CD4-positive, alpha-beta T cell treated with Interleukin-12 subunit alpha and Interleukin-12 subunit beta, for 1 hour (primary cell): ENCODE measurements at places on chromosomes 3 and 15.

DNA sequence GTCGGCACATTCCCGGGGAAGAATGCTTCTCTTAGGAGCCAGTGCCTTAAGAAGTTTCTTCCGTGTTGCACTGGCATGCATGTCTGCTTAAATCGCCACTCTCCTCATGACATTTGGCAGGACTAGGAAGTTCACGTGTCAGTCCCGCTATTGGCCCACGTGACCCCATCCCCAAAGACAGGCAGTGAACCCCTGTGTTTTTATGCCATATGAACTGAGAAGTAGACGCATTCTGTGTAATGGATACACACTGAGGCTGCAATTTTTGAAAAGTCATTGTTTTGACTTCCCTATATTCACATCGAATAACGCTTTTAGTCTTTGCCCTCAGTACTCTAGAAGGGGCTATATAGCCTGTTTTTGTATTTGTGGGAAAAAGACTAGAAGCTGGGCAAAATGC, 125.6 kb upstream of the TBL1XR1 start:
- no peak for DNase-seq

DNA sequence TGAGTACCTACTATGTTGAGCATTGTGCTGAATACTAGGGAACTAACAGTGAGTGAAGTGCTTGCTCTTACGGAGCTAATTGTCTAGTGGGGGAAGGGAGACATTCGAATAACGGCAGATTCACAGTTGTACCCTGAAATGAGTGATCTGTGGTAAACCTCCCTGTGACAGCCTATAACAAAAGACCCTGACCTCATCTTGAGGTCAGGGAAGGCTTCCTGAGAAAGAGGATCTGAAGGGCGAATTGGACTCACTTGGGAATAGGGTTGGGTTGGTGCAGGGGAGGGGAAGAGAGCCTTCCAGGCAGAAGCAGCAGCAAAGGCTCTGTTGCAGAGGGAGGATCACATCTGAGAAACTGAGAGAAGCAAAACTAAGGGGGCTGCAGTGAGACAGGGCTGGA, 13.2 kb downstream of the HPS3 start:
- DNase-seq: no peak

- DNase-seq: no peak
Observed at GRCh38 chr3:105401691-105402149, 35.0 kb downstream of the ALCAM start.

- no peak for DNase-seq
Observed at GRCh38 chr3:52038227-52038626, 18.1 kb downstream of the DUSP7 start.

GRCh38 chr3:52704611-52705437, 767 bp downstream of the GLT8D1 start:
- DNase-seq: no peak

DNA sequence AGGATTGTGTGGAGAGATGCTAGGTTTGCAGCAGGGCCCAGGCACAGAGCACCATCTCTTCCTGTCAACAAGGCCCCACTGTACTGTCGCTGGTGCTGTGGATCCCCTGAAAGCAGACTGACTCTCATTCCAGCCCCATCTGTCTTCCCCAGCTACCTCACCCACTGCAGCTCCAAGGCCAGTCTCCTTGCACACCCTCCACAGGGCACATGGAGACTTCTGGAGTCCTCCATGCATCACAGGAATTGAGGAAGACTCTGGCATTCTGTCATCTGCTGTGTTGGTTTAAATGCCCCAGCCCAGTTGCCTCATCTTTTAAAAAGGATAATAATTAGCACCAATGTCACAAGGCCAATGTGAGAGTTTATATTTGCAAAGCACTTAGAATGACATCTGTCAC, 301.2 kb downstream of the RPLP1 start:
- DNase-seq: no peak

- no peak for DNase-seq
Observed at GRCh38 chr3:16332904-16333426, 68.0 kb downstream of the OXNAD1 start.

GRCh38 chr3:195699860-195700259, 20.9 kb upstream of the MUC20 start:
- no peak for DNase-seq

DNA sequence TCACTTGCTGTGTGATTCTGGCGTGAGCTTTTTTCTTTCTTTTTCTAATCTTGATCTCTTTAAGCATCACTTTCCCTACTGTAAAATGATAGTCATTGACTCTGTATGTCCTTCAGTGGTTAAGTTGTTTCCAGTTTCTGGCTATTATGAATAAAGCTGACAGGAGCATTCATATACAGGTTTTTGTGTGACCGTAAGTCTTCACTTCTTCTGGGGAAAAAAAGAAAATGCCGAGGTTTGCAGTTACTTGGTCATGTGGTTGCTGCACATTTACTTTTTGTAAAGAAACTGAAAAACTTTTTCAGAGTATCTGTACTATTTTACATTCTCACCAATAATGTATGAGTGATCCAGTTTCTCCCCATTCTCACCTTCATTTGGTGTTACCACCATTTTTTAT, 247.4 kb upstream of the RBMS3 start:
- DNase-seq: no peak

DNA sequence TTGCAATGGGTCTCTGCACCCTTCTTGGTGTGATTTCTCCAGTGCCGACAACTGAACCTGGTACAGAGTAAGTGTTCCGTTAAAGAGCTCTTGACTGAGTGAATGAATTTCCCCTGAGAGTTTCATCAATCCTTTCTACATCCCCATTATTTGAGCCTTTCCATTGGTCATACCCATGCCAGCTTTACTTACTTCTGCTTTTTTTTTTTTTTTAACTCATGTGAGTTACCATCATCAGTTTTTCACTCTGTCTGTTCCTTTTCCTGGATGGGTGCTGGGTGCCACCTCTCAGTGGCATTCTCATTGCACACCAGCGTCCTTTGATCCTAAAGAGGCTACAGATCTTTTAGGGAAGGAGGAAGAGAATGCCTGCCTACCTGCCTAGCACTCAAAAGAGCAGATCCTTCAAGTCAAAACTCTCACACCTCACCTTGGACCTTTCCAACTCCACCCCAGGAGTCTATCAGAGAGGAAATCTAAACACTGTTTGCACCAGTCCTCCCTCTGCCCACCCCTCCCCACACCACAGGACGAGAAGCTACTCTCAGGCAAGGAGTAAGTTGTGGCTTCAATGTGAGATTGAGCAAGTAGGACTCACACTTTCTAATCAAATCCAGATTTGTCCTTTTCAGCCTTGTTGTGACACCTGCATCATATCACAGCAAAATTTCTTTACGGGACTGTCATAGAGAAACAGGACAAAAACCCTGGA, 13.1 kb upstream of the USP3 start:
- DNase-seq: no peak

- no peak for DNase-seq
Observed at GRCh38 chr3:27723001-27723445, 900 bp upstream of the EOMES start.

GRCh38 chr3:48157202-48157840, 30.9 kb downstream of the CDC25A start:
- DNase-seq: no peak

- DNase-seq: peak; percentile 23
Observed at GRCh38 chr3:188916934-188917401, 254.8 kb upstream of the TPRG1 start.

DNA sequence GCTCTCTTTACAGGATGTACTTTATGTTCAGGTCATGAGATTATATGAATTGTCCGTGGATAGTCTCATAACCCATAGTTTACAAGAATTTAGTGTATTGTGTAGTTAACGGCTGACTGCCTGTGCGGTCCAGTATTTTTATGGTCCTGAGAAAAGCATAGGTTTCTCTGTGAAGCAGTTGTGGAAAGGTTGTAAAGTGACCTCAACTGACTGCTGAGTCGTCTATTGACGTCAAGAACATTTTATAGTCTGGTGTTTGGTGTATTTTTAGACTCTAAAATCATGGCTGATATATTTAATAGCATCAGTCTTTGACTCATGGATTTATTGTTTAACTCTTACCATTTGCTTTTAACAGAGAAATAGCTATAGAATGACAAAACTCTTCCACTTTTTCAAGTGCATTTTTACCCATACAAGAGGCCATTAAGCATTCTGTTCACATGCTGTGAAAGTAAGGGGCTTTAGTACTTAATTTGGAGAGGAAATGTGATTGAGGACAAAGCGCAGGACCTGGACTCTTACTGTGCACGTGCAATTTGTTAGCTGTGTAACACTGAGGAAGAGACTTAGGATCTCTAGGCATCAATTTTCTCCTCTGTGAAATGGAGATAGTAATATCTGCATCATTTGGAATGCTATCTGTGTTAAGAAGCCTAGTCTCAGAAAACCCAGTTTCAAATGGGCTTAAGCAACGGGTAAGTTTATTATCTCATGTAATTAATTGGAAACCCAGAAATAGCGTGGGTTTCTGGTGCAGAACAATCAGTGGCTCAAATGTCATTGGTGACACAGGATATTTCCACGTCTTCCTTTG, 240.8 kb downstream of the NFKBIZ start:
- DNase-seq: no peak

DNA sequence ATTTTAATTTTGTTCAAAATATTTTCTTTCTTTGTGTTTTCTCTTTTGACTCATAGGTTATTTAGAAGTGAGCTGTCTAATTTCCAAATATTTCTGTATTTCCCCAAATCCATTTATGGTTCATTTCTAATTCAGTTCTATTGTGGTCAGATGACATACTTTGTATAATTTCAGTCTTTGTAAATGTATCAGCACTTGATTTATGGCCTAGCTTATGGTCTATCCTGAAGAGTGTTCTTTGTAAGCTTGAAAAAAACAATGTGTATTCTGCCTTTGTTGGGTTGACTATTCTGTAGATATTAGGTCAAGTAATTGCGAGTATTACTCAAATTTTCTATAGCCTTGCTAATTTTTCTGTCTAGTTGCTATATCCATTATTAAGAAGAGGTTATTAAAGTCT, 311.2 kb downstream of the OCA2 start:
- DNase-seq: no peak

GRCh38 chr15:26260517-26261133, 397.5 kb upstream of the ATP10A start:
- no peak for DNase-seq

DNA sequence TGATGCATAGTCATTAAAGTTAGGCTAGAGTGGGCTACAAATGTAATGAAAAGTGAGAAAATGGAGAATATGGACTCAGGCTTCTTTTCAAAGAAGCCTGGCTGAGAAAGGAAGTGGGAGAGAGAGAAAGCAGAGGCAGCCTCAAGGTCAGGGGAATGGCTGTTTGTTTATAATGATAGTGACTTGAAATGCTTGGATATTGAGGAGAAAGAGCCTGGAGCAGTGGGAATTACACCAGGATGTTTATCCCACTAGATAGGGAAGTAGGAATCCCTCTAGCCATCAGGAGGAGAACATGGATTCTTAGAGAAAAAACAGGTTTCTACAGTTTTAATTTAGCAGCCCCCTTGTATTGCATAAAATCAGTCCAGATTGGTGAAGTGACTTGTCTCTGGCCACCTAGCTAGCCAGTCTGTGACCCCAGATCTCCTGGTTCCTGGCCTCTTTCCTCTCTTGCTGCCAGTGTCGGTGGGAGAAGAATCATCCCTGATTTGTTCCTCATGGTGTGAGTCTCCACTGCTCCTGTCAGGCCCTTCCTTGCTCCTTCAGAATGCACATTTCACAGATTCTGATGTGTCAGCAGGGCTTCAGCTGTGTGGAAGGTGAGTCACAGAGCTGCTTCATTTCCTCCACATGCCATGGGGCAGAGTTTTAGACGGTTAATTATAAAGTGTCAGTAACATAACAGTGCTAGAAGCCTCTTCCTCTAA, 32.9 kb downstream of the SEMA6D start:
- no peak for DNase-seq

DNA sequence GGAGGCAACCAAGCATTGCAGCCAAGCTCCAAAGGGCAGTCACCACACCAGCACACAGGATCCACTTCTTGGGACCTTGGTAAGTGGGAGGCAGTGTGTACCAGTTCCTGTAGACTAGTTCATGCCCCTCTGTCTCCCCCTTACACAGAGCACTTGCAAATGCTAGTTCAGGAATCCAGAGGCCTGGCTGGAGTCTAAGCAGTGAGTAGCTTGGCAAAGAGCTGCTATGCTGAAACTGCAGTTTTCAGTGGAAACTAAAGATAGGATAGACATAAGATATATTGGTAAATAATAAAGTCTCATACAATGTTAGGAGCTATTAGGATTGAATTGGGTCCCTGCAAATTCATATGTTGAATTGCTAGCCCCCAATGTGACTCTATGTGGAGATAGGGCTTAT, 13.9 kb upstream of the SLC41A3 start:
- no peak for DNase-seq

GRCh38 chr3:73497646-73498406, 126.9 kb downstream of the PDZRN3 start:
- no peak for DNase-seq

GRCh38 chr3:64026346-64026745, 3.1 kb upstream of the PSMD6 start:
- DNase-seq: no peak

GRCh38 chr15:65690778-65691177, 69.0 kb downstream of the SLC24A1 start:
- no peak for DNase-seq

DNA sequence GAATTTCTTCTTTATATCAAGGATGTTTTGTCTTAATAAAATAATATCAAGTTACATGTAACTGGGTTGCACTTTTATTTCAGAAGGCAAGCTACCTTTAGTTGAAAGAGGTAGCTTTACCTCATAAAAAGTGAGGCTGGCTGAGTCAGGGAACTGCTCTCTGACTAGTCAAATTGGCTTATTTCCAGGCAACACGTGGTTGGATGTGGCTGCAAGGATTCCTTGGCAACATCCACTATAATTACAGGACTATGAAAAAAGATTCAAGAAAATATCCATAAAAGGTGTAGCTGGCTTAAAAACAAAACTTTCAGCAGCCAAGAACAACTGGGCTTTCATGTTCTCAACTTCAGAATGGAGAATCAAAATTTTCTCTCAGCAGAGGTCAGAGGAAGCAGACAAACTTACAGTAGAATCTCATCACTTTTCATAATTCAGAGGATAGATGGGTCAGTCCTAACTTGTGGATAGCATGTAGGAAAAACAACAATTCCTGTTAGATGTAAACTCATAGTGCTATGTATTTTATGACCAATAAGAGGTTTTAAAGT, 779.1 kb downstream of the MECOM start:
- no peak for DNase-seq

DNA sequence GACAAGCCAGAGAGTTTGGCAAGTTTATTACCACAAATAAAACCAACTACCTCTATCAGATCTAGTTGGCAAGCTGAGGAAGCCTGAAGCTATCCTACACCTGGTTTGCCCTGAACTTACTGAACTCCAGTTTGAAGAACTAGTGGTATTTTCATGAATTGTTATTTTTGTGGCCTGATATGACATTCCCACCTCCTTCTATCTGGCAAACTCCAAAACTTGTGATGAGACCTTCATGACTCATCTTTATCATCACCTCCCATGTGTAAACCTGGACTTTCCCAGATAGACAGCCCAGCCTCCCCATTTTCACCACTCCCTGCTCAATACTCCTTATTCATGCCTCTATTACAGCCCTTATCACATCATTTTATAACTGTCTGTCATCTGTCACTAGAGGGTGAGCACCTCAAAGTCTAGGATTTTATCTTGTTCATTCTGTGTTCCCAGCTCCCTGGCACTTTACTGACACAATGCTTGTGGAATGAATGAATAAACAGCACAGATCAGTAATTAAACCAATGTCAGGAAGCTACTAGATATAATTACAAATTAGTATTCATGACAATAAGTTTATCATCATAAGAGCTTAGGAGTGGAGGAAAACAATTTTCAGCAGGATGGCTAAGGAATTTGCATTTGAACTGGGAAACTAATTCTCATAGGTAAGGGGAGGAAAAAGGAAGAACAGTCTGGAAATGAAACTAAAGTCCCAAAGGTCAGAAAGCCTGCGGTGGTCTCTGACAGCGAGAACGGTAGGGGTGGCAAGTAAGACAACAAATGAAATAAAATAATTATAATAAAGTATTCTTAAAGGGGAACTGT, 13.2 kb upstream of the TRANK1 start:
- DNase-seq: no peak
